ENCODE measurements at places on chromosomes 2 and 18.

- no peak for DNase-seq
Measured at GRCh38 chr2:12335131-12335530, 381.6 kb upstream of the TRIB2 start.

- DNase-seq = peak; percentile 77
Measured at GRCh38 chr2:26942543-26943295, 27.7 kb upstream of the MAPRE3 start.

DNA sequence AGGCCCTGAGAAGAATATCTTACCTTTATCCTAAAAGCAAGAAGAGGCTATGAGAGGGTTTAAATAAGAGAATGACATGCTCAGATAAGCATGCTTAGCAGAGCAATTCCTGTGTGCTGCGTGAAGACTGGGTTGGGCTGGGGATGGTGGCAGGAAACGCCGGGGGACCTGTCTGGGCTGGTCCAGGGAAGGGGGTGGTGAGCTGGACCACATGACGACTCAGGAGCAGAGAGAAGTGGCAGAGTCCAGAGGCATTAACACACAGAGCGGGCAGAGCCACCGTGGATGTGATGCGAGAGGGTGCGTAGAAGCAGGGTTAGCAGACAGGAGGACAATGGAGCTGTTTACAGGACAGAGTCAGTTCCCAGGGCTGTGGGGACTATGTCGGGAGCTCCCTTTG, 84.5 kb downstream of the ZBTB7C start:
- DNase-seq = no peak

- DNase-seq = no peak
Measured at GRCh38 chr2:49714454-49714853, 560.1 kb upstream of the FSHR start.

DNA sequence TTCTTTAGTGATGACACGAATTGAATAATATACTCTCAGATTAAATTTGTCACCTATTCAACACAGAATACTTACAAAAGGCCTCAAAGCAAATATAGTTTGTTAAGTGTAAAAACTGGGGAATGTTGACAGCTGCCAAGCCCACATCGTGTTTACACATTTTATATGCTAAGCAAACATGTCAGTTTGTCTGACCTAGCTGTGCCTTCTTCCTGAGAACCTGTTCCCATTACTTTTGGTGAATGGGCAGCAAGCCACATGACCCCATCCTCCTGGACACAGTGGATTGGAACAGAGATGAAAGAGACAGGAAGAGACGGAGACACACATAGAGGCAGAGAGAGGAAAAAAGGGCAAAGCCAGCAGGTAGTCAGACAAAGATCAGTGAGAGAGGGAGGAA, 22.9 kb upstream of the CUL3 start:
- no peak for DNase-seq

- no peak for DNase-seq
Measured at GRCh38 chr2:175842996-175843395, 159.1 kb downstream of the LNPK start.

GRCh38 chr2:136119717-136120675, 2.0 kb upstream of the CXCR4 start:
- no peak for DNase-seq

DNA sequence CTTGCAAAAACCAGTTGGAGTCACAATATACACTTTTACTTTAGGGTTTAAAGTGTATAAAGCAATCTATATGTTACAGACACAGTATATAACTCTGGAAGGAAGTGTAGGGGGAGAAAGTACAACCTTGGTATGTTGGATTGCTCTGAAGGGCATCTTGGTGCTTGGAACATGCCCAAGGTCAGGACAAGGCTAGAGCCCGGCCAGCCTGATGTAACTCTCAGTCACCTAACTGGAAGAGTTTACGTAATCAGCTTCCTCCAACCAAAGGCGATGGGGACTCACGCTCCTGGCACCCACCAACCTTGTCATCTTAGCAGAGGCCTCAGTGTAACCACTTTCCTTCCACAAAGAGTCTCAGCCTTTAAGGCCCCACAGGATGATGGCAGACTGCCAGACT, 181.1 kb upstream of the ACAA2 start:
- DNase-seq = no peak

DNA sequence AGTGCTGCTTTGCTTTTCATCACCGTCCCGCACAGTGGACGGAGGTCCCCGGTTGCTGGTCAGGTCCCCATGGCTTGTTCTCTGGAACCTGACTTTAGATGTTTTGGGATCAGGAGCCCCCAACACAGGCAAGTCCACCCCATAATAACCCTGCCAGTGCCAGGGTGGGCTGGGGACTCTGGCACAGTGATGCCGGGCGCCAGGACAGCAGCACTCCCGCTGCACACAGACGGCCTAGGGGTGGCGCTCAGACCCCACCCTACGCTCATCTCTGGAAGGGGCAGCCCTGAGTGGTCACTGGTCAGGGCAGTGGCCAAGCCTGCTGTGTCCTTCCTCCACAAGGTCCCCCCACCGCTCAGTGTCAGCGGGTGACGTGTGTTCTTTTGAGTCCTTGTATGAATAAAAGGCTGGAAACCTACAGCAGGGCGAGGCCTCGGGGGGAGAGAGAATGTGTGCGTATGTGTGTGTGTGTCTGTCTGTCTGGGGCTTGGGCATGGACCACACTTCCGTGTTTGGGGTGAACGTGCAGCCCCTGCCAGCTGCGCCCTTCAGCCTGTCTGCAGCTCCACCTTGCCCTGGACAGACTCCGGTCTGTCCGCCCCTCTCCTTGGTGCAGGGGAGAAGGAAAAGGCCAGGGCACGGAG, 32.3 kb downstream of the GPC1 start:
- DNase-seq = peak; percentile 4

GRCh38 chr2:54047091-54047490, 68.3 kb upstream of the ACYP2 start:
- no peak for DNase-seq

DNA sequence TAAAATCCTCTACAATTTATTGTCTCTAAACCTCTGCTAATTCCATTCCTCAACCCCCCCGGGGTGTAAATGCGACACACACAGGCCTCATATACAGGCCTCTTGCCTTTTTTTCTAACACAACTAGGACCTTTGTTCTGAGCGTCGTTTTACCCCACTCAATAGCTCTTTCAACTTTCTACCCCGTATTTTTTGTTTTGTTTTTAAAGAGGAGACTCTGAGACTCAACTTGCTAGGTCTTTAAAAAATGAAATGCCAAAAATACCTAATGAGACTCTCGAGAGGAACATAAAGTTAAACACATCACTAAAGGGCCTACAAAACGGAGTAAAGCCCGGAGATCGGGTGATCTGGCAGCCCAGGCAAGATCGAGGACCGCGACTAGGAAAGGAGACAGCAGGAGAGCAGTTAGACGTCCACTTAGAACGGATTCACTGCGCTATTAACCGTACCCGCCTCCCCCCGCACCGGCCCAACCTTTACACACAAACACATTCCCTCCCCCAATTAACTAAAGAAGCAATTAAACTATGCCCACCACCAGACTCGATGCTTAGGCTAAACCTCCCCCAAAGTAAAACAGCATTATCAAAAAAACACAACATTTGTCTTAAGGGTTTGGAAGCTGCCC, 1.7 kb downstream of the TRIP12 start:
- peak; percentile 12 for DNase-seq

GRCh38 chr18:13273800-13274199, 55.2 kb downstream of the LDLRAD4 start:
- no peak for DNase-seq

DNA sequence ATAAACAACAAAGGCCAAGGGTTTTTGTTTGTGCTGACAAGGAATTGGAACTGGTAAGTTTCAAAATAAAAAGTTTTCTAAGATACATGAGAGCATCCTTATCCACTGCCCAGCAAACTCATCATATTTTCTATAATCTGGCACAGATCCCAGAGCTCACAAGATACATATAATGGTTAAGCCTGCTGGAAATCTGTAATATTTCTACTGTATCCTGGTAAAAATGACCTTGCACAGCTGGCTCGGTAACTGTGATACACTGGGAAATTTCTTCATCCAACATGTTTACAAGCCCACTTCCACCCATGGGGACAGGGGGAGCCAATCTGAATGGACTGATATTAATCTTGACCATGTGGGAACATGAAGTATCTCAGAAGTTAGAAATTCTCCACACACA, 425.4 kb upstream of the MMADHC start:
- DNase-seq = no peak

- no peak for DNase-seq
Measured at GRCh38 chr18:12314591-12315305, 6.7 kb downstream of the TUBB6 start.

DNA sequence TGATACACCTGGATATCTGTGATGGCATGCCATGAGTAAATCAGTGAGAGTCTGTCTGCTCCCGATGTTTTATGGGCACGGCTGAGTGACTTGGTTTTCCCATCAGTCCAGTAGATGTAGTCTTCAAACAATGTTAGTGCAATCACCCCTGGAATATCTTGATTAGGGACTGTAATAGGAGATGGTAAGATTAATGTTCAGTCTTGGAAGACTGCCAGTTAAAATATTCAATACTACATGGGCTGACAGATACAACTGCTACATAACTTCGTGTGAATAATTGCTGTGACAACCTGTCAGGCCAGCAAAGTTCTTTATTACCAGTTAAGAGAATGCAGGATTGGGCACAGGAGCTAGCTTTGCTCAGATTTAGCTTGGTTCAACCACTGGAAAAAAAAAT, 1673.3 kb downstream of the LRP1B start:
- no peak for DNase-seq

GRCh38 chr2:45470531-45470930, 140.5 kb downstream of the SRBD1 start:
- no peak for DNase-seq

DNA sequence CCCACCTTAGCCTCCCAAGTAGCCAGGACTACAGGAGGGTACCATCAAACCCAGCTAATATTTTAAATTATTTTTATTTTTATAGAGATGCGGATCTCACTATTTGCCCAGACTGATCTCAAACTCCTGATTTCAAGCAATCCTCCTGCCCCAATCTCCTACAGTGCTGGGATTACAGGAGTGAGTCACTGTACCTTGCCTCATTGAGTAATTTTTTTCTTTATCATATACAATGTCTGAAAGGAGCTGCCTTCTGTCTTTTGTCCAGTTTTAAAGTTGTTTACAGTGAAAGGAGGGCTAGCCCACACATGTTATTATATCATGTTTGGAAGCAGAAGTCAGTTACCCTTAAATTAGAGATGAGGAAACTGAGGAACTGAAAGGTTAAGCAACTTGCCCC, 32.5 kb downstream of the PRKRA start:
- DNase-seq = no peak

GRCh38 chr2:109613081-109613921, 465 bp downstream of the SEPTIN10 start:
- peak; percentile 58 for DNase-seq

- DNase-seq = no peak
Measured at GRCh38 chr2:161425728-161426454, 9.8 kb downstream of the TBR1 start.

DNA sequence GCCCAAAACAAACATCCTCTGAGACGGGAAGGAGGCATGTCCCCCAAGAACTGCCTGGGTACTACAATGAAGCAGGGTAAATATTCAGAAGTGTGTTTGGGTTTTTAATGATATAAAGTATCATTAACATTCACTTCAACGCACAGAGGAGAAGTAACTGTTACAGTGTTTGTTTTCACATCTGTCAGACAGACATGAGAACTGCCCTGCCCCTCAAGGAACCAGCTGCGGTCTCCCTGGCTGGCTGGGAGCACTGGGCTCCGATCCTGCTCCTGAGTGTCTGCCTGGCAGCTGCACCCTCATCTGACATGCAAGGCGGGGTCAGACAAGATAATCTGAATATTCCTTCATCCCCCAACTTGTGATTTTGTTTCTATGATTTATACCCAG, 75.6 kb downstream of the MBP start:
- DNase-seq = no peak

DNA sequence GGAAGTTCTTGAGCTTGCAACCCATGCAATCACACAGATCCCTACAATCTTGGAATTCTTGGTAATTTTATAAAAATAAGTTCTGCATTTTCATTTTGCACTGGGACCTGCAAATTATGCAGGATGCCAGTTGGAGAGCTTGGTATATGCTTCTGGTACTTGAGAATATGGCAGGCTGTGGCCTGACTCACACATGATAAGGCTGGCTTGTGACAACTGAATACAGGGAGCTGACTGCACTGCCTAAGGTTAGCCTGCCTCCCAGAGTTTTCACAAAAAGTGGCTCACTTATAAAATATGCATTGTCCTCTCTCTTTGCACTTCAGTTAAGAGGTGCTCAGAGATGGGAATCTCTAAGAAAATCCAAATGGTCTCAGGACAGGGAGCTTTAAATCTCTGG, 265.5 kb upstream of the KCNJ3 start:
- no peak for DNase-seq

DNA sequence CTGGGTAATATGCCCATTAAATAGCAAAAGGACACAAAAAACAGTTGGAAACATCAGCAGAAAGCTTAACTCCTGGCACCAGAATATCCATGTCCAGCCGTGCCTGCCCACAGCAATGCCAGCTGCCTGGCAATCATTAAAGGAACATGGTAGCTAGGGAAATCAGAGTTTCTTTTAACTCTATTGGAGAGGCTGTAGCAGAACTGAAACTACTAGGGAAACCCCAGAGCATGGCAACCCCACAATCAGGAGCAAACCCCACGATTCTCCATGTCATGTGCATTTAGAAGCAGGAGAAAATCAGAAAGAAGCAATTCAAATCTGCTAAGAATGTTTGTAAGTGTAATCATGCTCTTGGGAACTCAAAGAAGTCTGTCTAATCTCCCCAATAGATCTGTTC, 409.0 kb upstream of the SMIM21 start:
- DNase-seq = no peak

DNA sequence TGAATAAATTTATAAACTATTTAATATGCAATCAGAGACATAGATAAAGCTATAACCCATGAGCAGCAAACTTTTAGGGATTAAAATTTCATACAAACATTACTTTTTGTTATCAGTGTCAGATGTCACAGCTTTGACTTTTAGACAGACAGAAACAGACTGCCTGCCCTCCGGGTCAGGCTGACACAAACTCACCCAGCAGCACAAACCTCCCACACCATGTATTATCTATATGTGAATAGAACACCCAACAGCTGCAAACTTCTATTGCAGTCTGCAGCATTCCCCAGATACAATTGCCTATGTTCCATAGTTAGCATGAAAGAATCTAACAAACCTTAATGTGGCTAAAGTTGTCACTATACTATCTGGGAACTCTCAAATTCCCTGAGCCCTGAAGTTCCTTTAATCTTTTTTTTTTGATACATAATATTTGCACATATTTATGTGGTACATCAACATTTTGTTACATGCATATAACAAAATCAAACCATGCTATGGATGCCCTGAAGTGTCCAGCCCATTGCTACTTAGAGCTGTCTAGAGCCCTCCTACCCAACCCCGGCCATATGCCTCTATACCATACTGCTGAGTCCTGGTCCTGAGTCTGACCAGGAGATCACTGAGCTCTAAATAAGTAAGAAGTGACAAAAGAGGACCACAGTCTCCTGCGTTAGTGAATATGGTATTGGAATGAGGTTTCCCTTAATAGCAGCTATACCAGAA, 214.4 kb downstream of the ZNF385B start:
- DNase-seq = no peak

All from endothelial cell (in vitro differentiated cells).